Activated T-helper 1 cell treated with Interleukin-2 at 50 U/mL for 16 hours (primary cell): ENCODE measurements at places on chromosomes 12 and 14.
A peak's percentile ranks its signal among the peaks of the same experiment; 100 is the strongest.

DNA sequence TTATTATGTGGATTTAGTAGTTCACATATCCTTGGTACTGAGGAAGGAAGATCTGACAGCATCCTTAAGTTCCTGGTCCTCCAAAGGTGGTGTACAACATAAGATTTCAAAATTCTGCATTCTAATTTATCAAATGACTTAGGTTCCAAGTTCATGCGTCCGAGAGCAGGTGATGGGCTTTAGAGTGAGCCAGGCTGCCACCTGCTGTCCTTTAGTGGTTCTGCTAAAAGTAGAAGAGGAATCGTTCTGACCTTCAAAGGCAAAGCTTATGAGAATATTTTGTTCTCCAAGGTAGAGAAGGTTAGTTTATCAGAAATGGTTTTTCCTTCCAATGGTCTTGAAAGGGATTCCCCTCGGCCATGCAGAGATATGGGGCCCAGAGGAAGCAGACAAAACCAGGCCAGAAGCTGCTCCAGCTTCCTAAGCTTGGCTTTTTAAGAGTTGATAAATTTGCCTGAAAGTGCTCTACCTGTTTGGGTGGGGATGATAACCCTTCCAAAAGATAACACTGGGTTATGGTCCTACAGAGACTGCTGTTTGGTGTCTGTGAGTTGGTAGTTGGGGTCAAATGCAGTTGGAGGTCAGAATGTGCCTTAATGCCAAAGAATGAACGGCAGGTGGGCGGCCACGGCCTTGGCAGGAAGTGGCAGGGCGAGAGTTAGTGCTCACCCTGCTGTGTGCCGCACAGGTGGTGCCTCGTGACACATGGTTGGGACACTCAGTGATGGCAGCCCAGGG lies 29.1 kb upstream of the LRTM2 start:
- DNase-seq = peak; percentile 37

DNA sequence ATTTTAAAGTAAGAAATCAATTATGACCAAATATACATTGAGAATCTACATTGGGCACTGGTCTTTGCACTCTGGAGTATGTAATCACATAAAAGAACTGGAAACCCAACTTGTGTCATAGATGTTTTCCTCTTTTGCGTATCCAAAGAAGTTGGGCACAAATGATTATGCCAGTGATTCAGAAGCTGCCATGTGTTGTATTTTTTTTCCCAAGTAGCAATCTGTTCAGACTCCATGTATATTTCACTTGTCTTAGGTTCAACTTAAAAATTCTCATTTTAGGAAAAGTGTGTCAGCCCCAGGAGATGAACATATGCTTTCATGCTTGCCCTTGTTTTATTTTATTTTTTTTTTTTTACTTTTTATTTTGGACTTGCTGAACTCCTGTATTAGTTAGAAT lies 441.5 kb downstream of the PDZRN4 start:
- DNase-seq = no peak

- DNase-seq = no peak
Measured at GRCh38 chr14:54697001-54697400, 130.1 kb downstream of the SAMD4A start.

DNA sequence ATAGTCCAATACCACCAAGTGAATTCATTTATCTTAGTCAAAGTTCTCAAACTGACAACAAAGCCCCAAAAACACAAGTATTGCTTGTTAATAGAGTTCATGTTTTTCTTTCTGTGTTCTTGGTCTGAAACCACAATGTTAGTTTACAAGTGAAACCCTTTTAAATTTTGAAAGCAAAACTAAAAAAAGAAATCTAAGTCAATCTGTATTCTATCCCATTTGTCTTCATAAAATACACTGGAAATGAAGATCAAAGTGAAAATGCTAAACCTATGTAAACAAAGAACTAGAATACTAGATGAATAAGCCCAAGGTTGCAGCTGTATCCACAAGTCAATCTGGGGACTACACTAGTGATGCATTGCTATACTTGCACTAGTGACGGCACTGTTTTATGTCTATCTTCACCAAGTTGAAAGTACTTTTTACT lies 10.4 kb downstream of the MAP4K5 start:
- DNase-seq = no peak

- DNase-seq = no peak
Measured at GRCh38 chr12:91852634-91853033, 293.0 kb downstream of the BTG1 start.

GRCh38 chr12:93089805-93090569 lies 160.9 kb upstream of the EEA1 start:
- no peak for DNase-seq

DNA sequence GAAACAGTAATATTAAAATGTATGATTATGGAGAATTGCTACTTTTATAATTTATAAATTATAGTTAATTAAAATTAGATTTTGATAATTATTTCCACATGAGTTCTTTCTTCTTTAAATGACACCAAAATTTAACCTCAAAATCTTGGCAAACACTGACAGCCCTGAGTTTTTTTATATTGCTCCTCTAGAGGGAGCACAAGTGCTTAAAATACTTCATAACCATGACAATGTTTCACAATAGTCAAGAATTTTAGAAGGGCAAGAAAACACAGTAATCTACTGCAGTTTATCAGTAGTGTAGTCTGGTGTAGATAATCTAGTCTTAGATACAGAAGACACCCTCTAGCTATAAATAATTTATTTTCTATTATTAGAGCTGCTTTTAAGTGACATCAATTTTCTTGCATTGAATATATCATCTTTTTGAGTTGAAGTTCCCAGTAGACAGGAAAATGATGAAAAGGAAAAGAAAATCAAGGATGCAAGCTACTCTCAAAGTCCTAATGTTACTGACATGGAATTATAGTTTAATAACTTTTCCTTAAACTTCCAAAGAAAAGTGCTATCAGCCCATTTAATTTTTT lies 14.3 kb upstream of the PTGER2 start:
- no peak for DNase-seq
